ENCODE measurements at places on chromosomes 7 and 10.

DNA sequence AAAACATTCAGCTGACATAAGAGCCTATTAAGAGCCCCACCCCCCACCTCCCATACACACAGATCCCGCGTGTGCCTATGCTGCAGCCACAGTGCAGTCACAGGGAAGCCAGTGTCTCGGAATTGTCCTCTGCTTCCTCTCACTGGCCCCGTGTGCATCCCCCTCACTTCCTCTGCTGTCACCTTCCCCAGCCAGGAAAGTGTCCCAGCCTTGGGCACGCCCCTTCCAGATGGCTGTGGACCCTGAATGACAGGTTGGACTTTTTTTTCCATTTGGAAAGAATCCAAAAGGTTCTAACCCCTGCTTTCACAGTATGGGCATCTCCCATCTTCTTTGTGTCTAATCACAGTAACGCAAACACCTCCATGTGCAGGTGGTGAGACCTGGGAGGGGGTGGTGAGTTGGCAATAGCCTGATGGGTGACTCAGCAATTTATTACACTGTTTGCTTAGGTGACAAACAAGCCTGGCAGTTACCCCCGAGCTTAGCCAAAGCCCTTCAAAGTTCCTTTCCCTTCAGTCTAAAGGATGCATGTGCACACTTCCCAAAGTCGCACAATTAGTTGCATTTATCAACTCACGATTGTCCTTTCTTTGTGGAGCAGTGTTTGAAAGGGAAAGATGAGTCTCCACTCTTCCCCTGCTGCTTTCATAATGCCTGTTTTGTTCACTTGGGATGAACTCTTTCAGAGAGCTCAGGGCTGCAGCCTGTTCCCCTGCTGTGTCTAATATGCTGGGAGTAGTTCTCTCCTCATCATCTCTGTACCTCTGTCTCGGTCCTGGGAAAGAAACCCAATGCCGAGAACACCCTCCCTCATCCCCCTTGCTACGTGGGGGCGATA is 67.5 kb upstream of the EFCAB10 start:
- no peak for DNase-seq

GRCh38 chr7:34165927-34166550 is 260.7 kb downstream of the BMPER start:
- DNase-seq: peak; percentile 50

GRCh38 chr7:36303202-36304098 is 86.2 kb upstream of the ANLN start:
- DNase-seq: peak; percentile 86

DNA sequence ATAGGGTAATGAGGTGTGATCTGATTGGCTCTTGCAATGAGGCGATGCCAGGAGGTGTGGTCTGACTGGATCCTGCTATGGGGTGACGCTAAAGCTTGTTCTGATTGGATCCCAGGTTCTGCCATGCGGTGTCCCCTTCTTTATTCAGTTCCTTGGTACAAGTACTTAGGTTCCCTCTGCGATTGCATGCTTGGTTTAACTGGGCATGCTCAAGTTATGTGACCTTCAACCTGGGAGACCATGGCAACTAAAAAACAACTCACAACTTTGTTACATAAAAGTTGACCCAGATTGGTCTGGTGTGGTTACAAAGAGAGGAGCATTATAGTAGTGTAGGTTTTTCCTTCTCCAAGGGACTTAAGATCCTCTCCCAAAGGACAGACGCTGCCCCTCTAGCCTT is 49.5 kb upstream of the DNAJC1 start:
- no peak for DNase-seq

DNA sequence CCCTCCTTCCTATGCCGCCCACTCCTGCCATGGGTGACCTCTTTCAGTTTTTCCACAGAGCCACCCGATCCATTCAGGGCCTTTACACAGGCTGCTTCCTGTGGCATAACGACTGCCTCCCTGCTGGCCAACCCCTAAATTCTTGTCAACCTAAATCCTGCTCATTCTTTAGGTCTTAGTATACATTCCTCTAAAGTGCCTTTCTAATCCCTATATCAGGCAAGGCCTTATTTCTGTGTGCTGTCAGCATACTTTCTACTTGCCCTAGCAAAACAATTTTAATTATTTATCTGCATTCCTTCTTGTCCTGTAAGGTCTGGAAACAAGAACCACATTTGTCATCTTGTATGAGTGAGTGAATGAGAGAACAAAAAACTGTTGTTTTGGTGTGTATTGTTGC is 132.4 kb downstream of the DNAH11 start:
- peak; percentile 59 for DNase-seq

GRCh38 chr7:91880016-91880412 is 488 bp downstream of the MTERF1 start:
- DNase-seq: no peak

DNA sequence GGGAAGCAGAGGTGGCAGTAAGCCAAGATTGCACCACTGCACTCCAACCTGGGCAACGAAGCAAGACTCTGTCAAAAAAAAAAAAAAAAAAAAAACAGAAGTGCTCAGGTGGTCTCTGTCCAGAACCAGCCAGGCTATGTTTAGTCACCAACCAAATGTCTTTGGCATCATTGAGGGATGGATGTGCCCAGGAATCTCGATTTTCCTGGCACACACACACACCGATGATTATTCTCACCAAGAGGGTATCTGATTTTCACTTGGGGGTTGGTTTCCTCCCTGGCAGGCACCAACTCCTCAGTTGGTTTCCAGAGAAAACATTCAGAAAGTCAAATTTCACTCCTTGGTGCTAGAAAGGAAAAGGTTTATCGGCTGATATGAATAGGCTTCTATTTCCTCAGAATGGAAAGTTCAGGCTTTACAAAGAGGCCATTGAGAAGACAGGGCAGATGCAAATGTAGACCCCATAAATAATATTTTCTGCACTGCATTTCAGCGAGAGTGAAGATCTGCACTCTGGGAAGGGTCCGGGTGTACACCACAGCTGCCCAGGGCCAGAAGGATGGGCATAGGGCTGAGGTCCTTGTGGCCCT is 154.8 kb downstream of the TNS3 start:
- no peak for DNase-seq

- no peak for DNase-seq
Measured at GRCh38 chr10:13862546-13863233, 275.9 kb downstream of the PRPF18 start.

- peak; percentile 97 for DNase-seq
Measured at GRCh38 chr10:95278061-95278988, 12.5 kb downstream of the PDLIM1 start.

DNA sequence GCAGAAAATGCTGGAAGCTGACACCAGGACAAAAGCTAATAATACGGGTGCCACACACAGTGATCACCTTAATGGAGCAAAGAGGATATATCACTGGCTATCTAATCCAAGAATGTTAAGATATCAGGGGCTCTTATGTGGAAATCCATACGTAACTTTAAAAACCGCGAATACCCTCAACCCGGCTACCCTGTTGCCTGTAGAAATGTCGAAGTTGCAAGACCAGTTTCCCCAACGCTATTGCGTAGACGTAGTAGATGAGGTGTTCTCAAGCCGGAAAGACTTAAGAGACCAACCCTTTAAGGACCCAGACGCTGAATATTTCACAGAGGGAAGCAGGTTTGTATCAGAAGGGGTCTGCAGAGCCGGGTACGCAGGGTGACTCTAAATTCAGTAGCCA is 7.9 kb upstream of the CYREN start:
- DNase-seq: no peak

GRCh38 chr10:120262857-120263547 is 194.0 kb upstream of the PLPP4 start:
- DNase-seq: peak; percentile 36

DNA sequence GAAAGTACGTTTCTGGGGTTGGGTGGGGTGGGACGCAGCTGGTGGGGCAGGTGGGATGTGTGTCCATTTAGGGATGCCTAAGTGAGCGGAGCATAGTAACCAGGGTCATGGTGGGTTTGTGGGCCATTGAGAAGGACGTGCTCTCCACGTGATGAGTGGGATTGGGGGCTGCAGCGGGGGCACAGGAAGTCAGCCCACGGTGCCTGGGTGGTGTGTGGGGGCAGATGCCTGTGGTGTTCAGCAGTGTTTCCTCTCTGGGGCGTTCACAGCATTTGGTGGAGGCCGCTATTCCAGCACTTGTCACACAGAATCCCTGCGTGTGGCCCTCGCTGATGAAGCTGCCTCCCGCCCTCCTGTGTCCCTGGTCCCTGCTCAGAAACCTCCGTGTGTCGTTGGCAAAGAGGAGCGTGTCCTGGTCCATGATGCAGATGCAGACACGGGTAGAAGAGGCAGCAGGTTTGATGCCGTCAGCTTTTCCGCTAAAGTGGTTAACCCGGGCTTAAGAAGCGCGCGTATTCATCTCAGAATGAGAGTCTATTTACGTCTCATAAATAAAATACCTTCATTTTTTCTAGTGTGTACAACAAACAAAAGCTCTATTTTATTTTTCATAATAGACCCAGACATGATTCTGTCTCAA is 274.2 kb downstream of the ADARB2 start:
- DNase-seq: no peak

GRCh38 chr10:108812906-108813305 is 1110.4 kb downstream of the XPNPEP1 start:
- DNase-seq: no peak

GRCh38 chr10:49177391-49178355 is 10.5 kb downstream of the TMEM273 start:
- peak; percentile 82 for DNase-seq

DNA sequence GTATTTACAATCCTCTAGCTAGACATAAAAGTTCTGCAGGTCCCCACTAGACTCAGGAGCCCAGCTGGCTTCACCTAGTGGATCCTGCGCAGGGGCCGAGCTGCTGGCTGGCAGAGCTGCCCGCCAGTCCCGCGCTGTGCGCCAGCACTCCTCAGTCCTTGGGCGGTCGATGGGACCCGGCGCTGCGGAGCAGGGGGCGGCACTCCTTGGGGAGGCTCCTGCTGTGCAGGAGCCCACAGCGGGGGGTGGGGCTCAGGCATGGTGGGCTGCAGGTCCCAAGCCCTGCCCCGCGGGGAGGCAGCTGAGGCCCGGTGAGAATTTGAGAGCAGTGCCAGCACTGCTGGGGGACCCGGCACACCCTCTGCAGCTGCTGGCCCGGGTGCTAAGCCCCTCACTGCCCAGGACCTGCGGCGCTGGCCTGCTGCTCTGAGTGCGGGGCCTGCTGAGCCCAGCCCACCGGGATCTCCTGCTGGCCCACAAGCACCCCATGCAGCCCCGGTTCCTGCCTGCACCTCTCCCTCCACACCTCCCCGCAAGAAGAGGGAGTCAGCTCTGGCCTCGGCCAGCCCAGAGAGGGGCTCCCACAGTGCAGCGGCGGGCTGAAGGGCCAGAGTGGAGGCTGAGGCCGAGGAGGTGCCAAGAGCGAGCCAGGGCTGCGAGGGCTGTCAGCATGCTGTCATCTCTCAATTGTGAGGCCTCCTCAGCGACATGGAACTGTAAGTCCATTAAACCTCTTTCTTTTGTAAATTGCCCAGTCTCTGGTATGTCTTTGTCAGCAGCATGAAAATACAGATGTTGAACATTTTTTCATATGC is 63.1 kb downstream of the TFAM start:
- no peak for DNase-seq

GRCh38 chr10:118423800-118424442 is 81.8 kb upstream of the FAM204A start:
- peak; percentile 91 for DNase-seq

GRCh38 chr7:153217032-153217431 is 457.5 kb downstream of the ACTR3B start:
- DNase-seq: no peak

DNA sequence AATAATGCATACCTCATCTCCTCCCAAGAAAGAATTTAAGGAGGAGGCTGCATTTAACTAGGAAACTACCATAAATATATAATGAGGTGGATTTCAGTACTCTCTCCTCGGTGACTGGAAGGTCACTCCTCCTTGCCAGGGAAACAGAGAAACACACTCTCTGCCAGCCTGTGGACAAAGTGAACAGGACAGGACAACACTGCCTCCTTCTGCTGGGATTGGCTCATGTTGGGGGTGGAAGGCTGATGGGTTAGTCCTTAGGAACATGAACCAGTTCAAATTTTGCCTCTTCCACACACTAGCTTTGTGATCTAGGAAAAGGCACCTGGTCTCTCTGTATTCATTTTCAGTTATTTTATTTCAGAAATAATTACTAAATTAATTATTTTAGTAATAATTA is 50.6 kb upstream of the STEAP4 start:
- peak; percentile 6 for DNase-seq

- DNase-seq: no peak
Measured at GRCh38 chr10:47207281-47207615, 92.7 kb upstream of the GDF10 start.

GRCh38 chr10:115095758-115096157 is 2.6 kb downstream of the ATRNL1 start:
- DNase-seq: no peak

DNA sequence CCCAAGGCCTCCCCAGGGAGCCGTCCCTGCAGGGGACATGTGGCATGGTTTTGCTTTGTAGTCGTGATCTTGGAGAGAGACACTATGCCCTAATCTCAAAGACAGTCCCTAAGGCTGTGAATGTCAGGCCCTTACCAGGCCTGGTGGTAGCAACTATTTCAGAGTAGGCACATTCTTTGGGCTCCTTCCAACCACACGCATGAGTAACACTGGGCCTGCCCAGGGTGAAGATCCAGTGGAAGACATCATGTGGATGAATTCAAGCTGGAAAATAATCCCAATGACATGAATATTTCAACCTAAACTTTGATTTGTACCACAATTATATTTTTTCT is 39.5 kb upstream of the INSIG1 start:
- DNase-seq: peak; percentile 79

DNA sequence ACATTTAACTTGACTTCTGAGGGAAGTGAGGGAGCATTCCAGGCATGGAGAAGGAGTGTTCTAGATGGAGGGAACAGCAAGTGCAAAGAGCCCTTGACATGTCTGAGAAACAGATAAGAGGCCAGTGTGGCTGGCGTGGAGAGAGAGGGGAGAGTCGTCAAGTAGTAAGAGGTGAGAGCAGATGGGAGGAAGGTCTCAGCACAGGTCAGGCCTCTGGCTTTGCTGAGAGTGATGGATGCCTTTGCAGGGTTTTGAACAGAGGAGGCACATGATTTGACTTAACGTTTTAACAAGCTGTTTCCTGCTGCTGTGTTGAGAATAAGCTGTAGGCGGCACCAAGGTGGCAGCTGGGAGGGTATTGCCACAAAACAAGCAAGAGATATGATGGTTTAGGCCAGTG is 97.2 kb downstream of the KAT6B start:
- no peak for DNase-seq

DNA sequence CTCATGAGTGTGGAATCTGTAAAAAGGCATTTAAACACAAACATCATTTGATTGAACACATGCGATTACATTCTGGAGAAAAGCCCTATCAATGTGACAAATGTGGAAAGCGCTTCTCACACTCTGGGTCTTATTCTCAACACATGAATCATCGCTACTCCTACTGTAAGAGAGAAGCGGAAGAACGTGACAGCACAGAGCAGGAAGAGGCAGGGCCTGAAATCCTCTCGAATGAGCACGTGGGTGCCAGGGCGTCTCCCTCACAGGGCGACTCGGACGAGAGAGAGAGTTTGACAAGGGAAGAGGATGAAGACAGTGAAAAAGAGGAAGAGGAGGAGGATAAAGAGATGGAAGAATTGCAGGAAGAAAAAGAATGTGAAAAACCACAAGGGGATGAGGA is 207.7 kb downstream of the ZEB1 start:
- peak; percentile 53 for DNase-seq
